Stimulated activated CD4-positive, alpha-beta T cell treated with anti-CD3 and anti-CD28 coated beads, TNF-alpha, amount 100 ng/mL, for 48 hours (primary cell): ENCODE measurements at places on chromosomes 2 and 18.

GRCh38 chr2:206736935-206737334 lies 18.7 kb upstream of the DYTN start:
- DNase-seq, result no peak

DNA sequence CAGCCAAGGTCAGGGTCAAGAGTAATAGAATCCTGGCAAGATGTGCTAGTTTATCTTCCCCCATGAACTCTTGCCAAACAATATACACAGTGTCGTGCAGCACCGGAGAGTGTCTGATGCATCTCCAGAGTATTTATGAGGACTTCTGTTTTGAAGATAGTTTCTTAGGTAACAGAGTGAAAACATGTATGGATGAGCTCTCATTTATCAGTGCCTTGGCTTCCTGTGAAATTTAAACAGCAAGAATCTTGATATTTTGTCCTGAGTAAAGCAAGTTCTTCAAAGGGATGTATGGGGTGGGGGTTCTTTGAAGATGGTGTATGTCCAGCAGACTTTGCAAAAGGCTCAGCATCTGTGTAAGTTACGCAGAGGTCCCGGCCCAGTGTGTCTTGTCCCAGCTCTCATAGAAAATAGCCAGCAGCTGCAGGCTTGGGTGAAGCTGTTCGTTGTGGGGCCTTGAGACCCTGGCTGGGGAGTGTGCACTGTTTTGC lies 361.0 kb upstream of the NT5C1B start:
- no peak for DNase-seq

DNA sequence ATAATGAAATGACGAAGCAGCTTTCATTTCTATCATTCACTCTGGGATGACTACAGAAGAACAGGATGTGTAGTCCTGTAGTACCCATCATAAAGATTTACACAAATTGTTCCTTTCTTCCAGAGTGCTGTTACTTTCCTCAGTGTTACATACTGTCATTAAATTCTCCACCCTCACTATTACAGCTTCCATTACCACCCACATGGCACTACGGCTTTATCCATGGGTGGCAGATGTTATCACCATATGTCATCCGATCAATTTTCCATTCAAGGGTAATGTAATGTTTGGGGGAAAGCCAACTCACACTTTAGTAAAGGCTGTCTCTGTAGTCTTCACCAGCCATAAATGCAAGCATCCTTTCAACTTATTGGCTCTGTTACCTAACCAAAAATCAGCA lies 7.1 kb upstream of the CSRNP3 start:
- no peak for DNase-seq

DNA sequence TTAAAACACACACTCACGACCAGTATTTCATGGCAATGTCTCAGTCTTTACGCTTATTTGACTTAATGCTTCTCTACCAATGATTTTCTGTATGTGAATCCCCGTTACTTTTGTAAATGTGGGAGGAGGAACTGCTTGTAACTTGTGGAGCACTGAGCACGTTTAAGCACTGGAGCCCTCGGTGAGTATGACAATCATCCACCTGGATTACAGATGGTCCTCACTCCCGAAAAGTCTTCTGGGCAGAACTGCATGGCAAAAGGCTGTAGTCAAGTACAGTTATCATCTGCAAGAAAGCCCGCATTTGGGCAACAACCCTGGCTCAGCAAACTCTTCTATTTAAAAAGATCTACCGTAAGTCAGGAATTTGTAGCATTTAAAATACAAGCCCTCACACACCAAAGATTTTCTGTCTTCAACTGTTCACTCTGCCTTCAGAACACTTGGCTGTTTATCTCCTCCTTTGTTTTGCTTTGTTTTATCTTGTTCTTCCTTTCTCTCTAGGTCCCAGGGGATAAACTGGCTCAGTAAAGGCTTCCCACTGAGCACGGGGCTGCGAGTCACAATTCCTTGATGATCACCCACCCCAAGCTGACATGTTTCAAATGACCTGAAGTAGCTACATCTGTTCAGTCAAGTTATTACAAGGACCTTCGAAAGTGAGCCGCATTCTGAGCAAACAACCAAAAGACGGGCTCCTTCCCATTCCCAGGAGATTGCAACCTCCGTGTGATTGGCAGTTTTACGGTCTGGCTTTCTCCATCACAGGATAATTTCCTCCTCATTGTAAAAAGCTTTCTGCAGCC lies 102.2 kb downstream of the DLGAP1 start:
- DNase-seq, result no peak

DNA sequence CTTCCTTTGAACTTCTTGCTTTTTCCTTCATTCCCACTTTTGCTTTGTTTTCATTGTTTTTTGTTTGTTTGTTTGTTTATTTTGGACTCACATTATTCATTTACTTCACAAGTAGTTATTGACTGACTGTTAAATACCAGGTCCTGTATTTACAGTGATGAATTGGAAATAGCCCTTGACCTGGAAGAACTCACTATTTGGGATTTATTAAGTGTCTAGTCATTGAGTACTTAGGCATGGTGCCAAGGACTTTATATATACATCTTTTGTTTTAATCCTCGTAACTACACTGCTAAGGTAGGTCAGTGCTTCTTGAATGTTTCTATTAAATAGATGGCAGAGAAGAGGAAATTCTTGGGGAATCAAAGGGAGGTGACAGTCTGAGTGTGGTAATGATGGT lies 11.1 kb downstream of the SPOPL start:
- no peak for DNase-seq

DNA sequence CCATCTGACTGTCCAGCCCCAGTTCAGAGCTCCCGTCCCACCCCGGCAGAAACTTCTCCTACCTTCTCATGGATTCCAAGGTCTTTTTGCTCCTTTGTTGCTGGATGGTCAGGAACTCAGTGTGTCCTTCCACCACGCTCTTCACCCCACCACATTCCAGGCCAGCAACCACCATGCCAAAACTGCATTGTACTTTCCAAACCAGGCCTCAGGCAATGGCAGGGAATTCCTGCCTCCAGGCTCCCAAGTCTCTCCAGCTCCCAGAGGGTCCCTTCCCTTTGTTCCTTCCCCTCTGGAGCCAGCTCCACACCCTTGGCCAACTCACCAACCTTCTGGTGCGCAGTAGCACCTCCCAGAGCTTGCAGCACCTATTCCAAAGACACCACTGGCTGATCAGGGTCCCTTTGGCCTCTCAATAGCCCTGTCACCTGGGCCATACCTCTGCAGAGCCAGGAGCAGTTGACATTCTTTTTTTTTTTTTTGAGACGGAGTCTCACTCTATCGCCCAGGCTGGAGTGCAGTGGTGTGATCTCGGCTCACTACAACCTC lies 8.1 kb downstream of the CHMP1B start:
- no peak for DNase-seq

DNA sequence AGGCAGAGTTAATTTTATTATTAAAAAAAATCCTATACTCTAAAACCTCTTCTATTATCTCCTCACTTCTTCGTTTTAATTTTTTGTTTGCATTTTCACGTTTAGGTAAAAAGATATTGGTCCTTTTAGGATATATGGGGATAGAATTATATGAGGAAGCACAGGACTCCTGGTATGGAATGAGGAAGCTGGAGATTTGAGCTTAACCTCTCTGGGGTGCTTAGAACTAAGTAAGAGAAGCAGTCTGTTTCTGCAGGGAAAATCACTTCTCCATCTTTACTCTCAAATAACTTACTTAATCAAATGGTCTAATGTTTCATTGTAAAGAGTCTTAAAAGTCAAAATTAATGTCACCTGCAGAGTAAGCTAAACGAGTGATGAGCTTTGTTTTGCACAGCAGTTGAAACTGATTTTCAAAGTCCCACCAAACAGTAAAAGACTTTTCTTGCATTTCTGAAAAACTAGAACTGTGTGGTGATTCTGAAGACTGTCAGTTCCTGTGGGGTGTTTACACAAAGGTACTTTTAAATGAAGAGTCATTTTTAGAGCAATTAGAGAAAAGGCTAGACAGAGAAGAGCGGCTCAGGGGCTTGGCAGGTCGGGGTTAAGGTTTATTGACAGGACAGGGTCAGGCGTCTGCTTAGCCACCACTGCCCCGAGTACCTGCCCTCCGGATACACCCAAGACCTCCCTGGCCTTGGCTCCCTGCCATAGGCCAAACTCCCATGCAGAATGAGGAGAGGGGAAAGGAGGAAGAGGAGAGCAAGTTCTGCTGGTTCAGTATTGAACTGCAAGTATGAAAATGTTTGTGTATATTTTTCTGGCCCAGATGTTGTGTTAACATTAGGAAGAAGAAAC lies 21.6 kb downstream of the METAP1D start:
- DNase-seq, result no peak

GRCh38 chr2:180630756-180631155 lies 349.6 kb upstream of the UBE2E3 start:
- no peak for DNase-seq

- DNase-seq, result no peak
These were observed 57.2 kb downstream of the MAP4K3 start for GRCh38 chr2:39379643-39380524.

DNA sequence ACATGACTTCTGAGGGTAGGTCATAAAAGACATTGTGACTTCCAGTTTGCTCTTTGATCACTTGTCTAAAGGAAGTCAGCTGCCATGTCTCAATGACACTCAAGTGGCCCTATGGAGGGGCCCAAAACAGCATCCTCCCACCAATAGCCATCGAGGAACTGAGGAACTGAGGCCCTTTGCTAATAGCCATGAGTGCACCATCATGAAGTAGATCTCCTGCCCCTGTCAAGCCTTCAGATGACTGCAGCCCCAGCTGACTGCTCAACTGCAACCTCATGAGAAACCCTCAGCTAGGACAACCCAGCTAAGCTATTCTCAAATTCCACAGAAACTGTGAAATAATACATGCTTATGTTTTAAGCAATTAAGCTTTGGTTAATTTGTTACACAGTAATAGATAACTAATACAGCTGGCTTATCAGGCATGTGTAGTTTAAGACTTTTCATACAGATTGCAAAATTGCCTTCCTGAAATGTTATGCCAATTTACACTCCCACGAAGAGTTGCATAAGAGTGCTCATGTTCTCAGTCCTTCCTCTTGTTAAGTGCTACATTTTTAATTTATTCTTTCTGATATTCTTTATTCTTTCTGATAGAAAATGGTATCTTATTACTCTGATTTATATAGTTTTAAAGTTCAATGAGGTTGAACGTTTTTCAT lies 105.6 kb upstream of the NDUFV2 start:
- no peak for DNase-seq

GRCh38 chr18:31931163-31931885 lies 11.6 kb downstream of the TRAPPC8 start:
- no peak for DNase-seq

DNA sequence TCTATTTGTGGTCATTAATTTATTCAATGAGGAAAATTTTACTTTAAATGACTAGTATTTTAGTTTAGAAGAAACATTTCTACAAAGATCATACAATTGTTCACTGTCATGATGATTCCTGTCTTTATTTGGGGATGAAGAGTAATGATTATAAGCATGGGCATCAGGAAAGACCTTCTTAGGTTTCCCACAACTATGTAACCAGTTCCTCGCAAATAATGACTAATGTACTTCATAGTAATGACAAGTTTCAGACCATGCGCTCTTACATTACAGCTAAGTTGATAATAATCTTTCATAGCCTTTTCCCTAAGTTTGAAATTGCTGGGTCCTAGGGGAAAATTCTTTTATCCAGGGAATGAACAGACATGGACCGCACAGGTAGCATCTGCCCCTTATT lies 90.5 kb downstream of the MYO5B start:
- no peak for DNase-seq

GRCh38 chr2:198478361-198478760 lies 674.0 kb downstream of the PLCL1 start:
- no peak for DNase-seq

- DNase-seq, result no peak
These were observed 27.3 kb downstream of the SULT1C2 start for GRCh38 chr2:108316033-108316432.

- DNase-seq, result no peak
These were observed at the start of gene GRB14 for GRCh38 chr2:164620873-164621763. TSS of gene GRB14 (minus strand) at chr2:164621482. CDS start at chr2:164621309, 173 bp downstream.

DNA sequence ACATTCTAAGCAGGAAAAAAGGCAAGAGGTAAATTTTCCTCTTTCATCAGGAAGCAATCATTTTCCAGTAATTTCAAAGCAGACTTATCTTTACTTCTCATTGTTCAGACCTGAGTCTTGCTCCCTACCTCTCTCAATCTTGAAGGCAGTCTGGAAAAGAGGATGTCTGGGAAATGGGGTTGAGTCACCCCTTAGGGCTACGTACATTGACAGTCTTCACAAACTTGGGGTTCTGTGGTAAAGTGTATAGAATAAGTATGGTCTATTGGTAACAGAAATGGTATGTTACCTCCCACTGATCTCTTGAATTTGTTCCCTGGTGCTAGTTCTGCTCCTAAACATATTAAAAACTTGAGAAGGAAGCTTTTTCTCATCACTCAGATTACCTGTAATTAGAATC lies 361.3 kb downstream of the SS18 start:
- no peak for DNase-seq

GRCh38 chr18:57436191-57436964 lies 1.2 kb downstream of the ONECUT2 start:
- DNase-seq, result no peak

- no peak for DNase-seq
These were observed 818 bp upstream of the SLC20A1 start for GRCh38 chr2:112644933-112645309.

DNA sequence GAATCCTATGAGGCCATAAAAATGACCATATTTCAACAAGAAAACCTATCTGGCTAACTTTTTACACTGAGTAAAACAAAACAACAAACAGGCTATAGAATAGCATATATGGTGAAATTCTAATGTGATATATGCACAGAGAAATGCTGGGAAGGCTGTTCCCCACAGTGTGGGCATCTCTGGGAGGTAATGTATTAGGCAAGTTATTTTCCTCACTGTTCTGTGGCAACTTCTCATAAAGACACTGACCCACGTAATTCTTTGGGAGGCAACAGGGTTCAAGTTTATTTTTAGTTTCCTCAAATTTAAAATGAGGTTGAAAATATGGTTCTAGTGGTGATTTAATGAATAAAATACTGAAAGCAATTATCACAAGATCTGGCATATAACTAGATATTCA lies 46.7 kb downstream of the RNU4ATAC start:
- DNase-seq, result no peak

GRCh38 chr2:120991441-120991840 lies 255.8 kb downstream of the GLI2 start:
- no peak for DNase-seq
